ENCODE measurements at places on chromosomes 6 and 20.

DNA sequence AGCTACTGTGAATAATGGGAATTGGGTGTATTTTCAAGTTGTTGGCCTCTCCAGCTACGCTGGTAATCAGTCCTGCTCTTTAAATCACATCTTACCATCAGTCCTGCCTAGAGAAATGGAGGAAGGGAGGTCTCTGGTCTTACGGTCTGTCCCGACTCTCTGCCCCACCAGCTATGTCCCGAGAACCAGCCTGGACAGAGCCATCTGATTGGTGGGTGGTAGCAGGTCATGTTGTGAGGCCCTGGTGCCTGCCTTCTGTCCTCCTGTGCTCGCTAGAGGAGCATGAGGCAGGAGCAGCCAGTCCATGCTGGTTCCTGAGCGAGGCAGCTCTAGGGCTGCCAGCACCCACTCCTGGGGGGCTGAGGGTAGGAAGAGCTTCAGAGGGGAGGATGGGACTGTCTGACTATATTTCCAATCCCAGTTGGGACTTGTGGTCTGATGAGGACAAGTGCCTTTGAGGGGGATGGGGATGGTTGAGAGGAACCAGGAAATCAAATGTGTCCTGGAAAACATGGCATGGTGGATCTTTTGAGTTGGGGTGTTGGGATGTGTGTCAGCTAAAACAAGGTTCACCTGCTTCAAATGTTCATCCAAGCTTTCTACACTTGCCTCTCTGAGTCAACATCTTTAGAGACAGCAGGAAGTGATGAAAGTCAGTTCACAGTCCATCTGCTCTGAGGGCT is 33.0 kb downstream of the SYNJ2 start:
- DNase-seq = no peak

- no peak for DNase-seq
These were observed 591.6 kb downstream of the PKHD1 start for GRCh38 chr6:51495610-51496396.

DNA sequence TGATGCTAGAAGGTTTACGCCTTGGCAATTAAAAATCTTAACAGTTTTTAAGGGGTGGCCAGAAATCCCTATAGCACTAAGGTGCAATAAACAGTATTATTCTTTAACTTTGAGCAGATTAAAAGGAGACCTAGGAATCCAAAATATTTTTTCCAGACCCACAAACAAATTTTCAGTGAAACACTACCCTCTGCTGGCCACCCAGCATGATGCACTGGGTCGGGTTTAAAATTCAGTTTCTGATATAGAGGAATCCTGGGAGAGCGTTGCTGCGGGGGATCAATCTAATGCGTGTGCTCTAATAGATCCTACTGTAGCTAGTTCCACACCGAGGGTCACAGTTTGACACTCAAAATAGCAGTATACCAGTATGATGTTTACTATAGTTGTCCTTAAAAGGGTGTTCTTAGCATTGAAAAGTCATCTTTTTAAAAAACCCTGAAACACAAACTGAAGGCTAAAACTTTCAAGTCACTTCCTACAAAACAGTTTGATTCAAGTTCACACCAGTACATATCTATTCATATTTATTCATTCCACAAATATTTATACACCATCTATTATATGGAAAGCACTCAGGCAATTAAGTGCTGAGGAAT is 10.2 kb downstream of the UBE3D start:
- no peak for DNase-seq

- no peak for DNase-seq
These were observed 72.1 kb downstream of the LYRM4 start for GRCh38 chr6:5188646-5189045.

- DNase-seq = no peak
These were observed 27.3 kb downstream of the COL21A1 start for GRCh38 chr6:56220078-56220477.

DNA sequence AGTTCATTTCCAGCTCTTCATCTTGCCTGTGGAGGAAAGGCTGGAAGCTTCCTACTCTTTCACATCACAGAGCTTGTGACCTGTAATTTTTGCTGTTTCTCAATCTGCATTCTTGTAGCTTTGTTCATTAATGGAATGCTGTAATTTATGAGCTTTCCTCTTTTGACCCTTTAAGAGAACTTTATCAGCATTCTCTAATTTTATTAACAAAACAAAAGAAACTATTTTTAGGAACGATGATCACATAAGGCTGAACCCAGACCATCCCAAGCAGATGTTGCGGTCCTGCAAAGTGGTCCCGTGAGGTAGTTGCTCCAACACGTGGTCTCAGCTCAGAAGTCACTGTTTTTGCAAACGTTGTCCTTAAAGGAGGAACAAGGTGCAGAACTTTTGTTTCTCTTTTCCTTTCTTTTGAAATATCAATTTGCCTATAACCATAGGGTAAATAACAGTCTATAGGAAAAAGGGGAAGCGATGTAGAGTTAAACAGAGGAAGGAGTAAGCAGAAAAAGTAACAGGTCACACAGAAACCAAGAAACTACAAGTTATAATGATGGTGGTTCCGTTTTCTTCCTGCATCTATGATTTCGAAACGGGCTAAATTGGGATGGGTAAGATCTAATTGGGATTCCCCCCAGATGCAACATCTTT is 121.3 kb upstream of the PHACTR1 start:
- no peak for DNase-seq

- no peak for DNase-seq
These were observed 16.2 kb upstream of the WFDC8 start for GRCh38 chr20:45595235-45595634.

- DNase-seq = peak; percentile 21
These were observed 207.9 kb downstream of the MYLK4 start for GRCh38 chr6:2542858-2543218.

All from stimulated activated CD4-positive, alpha-beta T cell treated with anti-CD3 and anti-CD28 coated beads, Interleukin-15, amount 100 ng/mL, for 48 hours (primary cell).